ENCODE measurements at places on chromosomes 16 and 17. TPM values are rescaled to one million over a fixed set of nuclear protein-coding genes. Genes with fewer than 3 reads are reported as not detected.

The CHST4 gene
- 0.29 TPM for polyA plus RNA-seq

The TEX14 gene
- 0.70 TPM for polyA plus RNA-seq

The CCL22 gene
- 0.08 TPM for polyA plus RNA-seq

The C16orf92 gene
- not detected for polyA plus RNA-seq

The RNF227 gene
- polyA plus RNA-seq, result 4.8 TPM

The CHD9NB gene
- polyA plus RNA-seq, result 17.9 TPM

The NOL11 gene
- polyA plus RNA-seq, result 83.0 TPM

The SDR42E1 gene
- 13.2 TPM for polyA plus RNA-seq

- no peak for DNase-seq
These were observed 126.2 kb downstream of the PRKCB start for GRCh38 chr16:23962001-23962400.

GRCh38 chr17:79907850-79908249 is 68.6 kb upstream of the CBX4 start:
- DNase-seq, result no peak

GRCh38 chr17:4173781-4174180 is 30.8 kb downstream of the CYB5D2 start:
- no peak for DNase-seq

GRCh38 chr17:37791447-37792399 is 46.9 kb upstream of the HNF1B start:
- DNase-seq, result no peak

GRCh38 chr17:82339634-82340580 is 6.3 kb upstream of the SECTM1 start:
- no peak for DNase-seq

GRCh38 chr17:71828182-71828596 is 292.6 kb upstream of the SOX9 start:
- DNase-seq, result peak; percentile 28

DNA sequence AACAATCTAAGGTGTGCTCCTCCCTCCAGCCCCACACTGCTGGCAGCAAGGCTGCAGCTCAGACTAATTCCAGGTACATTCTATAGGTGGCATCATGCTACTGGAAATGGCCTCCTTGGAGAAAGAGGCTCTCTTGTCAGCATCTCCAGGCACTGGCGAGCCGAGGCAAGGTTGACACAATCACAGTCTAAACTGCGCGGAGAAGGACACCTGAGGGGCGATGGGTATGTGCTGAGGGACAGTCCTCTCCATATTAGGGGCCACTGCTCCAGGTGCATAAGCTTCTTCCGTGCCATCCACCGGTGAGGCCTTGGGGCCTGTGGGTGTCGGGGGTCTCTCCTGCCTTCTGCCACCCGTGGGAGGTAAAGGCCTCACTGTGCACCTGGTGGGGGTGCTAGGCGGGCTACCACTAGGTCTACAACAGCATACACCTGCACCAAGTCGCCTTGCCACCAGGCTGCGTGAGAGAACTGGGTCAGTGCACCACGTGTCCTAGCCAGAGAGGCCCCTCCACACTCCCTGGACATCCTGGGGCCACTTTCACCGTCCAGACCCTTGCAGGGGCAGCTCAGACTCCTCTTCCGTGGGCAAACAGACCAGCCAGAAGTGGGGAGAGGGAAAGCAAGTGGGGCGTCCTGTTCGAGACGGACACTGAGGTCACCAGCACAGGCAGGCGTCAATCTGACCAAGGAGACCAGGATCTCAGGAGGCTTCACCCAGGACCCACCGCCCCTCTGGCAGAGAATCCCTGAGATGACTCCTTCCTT is 12.1 kb upstream of the CBX8 start:
- DNase-seq, result no peak

DNA sequence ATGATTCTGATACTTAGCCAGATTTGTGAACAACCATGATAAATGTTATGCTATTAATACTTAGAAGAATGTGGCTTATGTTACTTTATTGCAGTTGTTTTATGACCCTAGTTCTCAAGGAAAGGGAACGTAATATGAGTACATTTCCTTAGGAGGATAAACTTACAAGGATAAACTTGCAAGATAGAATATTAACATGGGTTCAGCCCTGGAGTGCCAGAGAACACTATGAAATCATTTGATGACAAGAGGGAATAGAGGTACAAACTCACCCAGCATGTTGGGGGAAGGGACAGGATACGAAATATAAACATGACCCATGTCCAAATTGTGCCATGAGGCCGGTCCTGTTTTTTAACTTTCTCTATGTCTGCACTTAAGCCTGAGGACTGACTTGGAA is 13.0 kb upstream of the ABCA5 start:
- DNase-seq, result no peak

DNA sequence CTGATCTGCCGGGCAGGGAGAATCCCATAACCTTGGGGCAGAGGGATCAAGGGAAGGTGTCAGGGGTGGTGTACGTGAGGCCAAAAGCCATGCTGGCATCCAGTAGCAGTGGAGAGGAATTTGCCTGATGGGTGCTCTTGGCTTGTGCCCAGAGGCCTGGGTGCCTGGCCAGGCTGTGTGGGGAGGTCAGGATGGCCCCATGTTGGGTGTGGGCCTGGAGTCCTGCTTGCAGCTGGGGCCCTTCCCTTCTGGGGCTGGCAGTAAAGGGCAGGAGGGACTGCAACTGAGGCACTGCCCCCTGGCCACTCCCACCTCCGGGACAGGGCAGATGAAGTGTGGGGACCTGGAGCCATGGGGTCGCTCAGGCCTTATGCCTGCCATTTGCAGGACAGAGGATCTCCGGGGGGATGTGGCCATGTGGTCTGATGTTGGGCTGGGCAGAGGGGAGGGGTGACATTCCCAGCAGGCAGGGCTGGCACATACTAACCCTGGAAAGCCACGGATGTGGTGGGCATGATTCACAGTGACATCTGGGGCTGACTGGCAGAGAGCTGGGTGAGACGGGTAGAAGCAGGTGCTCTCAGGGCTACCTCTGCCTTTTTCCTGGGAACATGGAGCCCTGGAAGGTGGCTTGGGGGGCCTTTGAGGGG is 3.5 kb downstream of the FMNL1 start:
- DNase-seq, result no peak

GRCh38 chr16:86227801-86228200 is 282.5 kb upstream of the FOXF1 start:
- no peak for DNase-seq

- DNase-seq, result peak; percentile 16
These were observed 83.2 kb downstream of the CNTNAP4 start for GRCh38 chr16:76360404-76360803.

DNA sequence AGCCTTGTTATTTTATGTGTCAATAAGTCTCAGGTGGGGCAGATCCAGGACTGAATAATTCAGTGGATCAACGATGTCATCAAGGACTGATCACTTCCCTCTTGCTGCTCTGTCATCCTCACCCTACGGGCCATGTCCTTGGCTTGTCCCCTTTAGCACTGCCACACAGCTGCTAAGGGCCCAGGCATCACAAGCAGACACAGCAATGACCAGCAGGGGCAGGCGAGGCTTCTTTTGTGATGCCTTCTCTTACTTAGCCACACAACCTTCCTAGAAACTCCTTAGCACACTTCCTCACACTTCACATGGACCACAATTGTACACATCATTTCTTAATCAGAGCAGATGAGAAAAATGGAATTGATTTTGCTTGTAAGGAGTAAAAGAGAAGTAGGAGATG is 356.3 kb upstream of the SOX9 start:
- DNase-seq, result no peak

GRCh38 chr16:57945740-57946138 is 25.2 kb downstream of the CNGB1 start:
- DNase-seq, result no peak

- DNase-seq, result no peak
These were observed 331.3 kb upstream of the EEF2KMT start for GRCh38 chr16:5428932-5429331.

GRCh38 chr16:78950768-78951167 is 649.8 kb downstream of the MAF start:
- no peak for DNase-seq

GRCh38 chr17:74866198-74866835 is 6.5 kb downstream of the FDXR start:
- no peak for DNase-seq

DNA sequence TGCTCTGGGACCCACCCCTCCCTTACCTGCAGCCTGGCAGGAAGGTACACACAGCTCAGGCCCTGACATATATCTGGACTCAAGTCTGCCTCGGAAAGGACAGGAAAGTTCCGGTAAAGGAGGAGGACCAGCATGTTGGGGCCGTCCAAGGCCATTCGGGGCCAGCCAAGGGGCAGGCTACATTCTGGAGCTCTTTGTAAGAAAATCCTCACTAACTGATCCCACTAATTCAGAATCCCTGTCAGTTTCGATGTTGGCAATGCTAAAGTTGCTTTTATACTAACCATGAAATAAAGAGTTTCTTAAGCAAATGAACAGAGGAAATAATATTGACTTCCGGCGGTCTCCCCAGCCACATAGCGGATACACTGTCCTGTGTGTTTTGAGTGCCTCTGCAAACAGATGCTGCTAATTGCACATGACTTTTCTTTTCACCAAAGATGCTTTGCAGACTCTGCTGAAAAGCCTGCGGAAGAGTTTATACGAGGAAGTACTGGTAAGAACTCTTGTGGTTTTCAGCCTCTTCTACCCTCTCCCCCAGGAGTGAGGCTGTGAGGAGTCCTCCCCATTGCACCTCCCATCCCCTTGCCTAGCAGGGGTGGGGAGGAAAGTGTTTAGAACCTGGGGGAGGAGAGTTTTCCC is 54.8 kb downstream of the PLXDC1 start:
- DNase-seq, result no peak

- peak; percentile 46 for DNase-seq
These were observed 13.7 kb downstream of the SYCE1L start for GRCh38 chr16:77212741-77213541.

DNA sequence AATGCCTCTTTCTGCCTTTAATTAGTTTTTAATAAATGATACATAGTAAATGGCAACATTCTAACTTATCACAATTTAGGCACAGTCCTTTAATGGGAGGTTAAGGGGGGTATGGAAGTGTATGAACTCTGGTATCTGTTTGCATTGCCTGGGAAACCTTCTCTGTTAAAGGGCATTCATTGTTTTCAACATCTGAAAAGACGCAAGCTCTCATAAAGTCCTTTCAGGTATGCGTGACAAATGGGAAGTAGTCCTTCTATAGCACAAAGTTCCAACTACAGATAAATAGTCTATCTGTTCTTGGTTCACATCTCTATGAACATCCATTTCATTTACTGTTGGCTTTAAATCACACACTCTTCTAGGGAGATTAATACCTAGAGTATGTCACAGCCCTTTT is 298.0 kb upstream of the PMFBP1 start:
- no peak for DNase-seq
